ENCODE measurements at places on chromosomes 7 and 10.

- no peak for DNase-seq
Measured at GRCh38 chr7:158495216-158495615, 92.4 kb downstream of the PTPRN2 start.

DNA sequence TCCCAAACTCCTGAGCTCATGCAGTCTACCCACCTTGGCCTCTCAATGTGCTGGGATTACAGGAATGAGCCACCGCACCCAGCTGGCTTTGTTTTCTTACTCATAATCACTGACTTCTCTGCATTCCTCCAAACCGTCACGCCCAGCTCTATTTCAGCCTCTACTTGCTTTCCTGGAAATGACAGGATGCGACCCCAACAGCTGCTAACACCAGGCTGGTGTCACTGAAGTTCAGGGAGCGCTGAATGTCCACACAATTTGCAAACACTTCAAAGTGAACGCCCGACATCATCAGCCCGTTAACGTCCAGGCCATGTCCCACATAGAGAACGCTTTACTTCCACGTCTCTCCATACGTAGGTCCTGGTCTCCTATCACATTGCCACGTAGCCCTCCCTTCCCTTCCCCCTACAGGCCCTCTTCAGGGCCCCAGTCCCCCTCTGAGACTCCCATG is 12.8 kb upstream of the PROSER2 start:
- no peak for DNase-seq

DNA sequence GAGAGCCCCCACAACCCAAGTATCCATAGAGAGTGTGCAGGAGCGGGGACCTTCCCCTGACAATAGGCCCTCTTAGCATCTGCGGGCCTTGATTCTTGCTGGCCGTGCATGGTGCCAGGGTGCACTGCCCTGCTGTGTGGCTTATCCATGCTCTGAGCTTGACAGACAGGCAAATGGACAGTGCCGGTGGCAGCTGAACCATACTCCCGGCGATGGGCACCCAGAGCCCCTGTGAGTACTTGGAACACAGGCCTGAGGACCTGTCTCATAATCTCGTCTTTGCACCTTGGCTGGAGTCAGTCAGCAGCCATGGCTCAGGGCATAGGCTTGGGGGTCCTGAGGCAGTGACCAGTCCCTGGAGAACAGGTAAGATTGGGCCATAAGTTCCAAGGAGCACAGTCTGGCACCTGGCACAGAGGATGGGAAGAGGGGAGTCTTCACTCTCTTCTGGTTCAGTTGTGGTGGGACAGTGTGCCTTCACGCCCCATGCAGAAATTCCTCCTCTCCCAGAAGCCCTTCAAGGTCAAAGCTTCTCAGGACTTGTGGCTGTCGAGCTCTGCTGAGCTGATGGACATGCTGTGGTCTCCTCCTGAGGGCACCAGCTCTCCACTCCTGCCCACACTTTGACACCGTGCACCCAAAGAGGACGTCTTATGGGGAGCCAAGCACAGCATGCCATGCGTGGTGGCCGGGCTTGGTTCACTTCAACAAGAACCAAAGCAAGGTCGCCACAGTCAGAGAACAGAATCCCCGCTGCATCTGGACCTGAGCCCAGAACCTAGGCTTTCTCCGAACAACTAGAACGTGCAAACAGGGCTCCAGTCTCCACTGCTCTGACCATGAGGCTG is 59.4 kb upstream of the CAMK2B start:
- no peak for DNase-seq

- no peak for DNase-seq
Measured at GRCh38 chr10:26439406-26440087, 1.4 kb downstream of the APBB1IP start.

GRCh38 chr7:36653008-36653662 is 71.2 kb downstream of the AOAH start:
- no peak for DNase-seq

- no peak for DNase-seq
Measured at GRCh38 chr7:28297801-28298459, 114.4 kb upstream of the CREB5 start.

DNA sequence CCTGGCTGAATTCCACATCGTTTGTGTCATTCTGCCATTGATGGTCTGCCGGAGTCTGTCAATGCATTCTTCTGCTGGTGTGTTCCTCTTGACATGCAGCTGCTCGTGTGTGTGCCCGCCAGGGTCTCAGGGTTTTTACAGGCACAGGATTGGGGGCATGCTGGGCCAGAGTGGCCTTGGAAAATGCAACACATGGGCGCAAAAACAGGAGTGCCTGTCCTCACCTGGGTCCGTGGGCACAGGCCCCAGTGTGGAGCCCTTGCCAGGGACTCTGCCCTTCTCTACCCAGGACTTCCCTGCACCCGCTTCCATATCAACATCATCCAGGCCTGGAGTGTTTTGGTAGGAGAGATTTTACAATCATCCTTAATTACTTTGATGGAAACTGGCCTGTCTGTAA is 340.7 kb downstream of the KIF20B start:
- no peak for DNase-seq

- no peak for DNase-seq
Measured at GRCh38 chr7:135993950-135994349, 16.8 kb upstream of the MTPN start.

- no peak for DNase-seq
Measured at GRCh38 chr7:148545932-148546331, 44.6 kb upstream of the C7orf33 start.

- DNase-seq, result no peak
Measured at GRCh38 chr10:123970207-123970926, 78.8 kb upstream of the CPXM2 start.

- DNase-seq, result no peak
Measured at GRCh38 chr7:71625545-71625944, 493.6 kb downstream of the GALNT17 start.

GRCh38 chr7:27314111-27314510 is 71.5 kb downstream of the EVX1 start:
- DNase-seq, result no peak

DNA sequence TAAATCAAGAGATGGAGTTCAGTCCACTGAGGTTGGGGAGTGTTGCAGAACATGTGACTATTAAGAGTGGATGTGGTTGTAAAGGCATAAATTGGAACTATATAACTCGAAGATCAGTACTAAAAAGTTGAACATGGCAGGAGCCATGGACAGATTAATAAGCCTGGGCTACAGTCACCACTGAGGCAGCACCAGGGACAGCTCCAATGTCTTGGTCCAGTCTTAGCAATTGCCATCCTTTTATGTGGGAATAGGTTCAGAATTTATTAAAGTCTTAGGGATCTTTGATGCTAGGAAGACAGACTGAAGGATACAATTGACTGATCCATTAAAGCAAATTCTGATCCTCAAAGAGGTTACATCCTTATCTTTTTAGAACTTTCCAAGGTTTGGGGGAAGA is 156.6 kb downstream of the ADRA2A start:
- DNase-seq, result no peak

- DNase-seq, result no peak
Measured at GRCh38 chr10:60148266-60148840, 241.3 kb downstream of the ANK3 start.

- no peak for DNase-seq
Measured at GRCh38 chr7:158371856-158372255, 215.8 kb downstream of the PTPRN2 start.

DNA sequence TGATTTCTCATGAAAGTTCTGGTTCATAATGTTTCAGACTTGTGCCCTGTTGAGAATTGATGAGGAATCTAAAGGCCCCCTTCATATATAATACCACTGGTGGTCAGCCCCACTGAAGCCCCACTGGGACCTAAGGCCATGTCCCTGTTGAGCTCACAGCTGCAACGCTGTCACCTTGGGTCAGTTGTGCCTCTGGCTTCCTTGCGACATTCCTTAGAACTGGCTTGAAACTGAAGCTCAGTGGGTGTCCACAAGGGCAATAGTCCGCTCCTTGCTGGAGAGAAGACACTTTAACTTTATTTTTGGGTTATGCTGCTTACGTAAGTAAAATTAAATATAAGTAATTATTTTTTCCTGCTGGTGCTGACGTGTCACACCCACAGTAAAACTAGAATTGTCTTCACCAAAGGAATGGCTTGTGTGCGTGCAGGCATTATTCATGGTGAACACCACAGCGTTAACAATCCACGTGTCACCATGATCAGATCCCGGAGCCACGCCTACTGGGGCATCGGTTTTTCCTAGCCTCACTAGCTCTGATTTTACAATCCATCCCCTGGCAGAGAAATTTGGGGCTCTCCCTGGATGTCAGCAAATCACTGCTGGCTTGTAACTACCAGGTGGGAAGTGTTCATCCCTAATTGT is 66.5 kb downstream of the BICC1 start:
- no peak for DNase-seq

DNA sequence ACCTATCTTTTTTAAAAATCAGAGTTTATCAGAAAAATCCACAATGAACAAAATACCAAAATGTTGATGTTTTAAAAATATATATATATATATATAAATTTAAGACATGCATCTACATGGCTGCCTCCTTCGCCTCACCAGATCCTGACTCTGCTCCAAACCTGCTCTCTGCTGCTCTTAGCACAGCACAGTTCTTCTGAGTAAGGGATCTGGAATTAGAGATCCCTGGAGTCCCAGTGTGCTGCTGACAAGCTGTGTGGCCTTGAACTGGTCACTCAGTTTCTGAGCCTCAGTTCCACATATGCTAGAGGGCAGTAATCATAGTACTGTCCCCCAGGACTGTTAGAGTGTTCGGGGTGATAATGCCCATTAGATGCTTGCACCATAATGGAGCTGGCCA is 53.1 kb upstream of the AQP1 start:
- no peak for DNase-seq

- no peak for DNase-seq
Measured at GRCh38 chr10:129659508-129660268, 192.6 kb downstream of the MGMT start.

DNA sequence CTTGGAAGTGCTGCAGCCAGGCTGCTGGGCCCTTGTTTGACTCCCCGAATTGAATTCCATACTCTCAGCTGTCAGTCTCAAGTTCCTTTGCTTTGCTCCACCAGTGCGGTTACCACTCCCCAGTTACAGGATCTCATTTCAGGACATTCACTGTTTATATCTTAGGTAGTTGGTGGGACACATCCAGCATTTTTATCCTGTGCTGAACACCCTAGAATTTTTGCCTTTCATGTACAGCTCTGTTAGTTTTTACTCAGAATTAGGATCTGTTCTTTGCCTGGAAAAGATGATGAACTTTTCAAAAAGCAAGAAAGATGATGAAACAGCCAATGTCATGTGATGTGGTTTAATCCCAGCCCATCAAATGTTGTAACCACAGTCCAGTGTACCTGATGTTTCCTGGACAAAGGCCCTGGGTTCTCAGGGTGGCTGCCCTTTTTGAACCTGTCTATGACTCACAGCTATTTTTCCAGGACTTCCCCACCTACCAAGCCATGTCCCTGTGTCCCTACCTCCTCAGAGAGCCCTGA is 149.7 kb downstream of the NOC3L start:
- no peak for DNase-seq

DNA sequence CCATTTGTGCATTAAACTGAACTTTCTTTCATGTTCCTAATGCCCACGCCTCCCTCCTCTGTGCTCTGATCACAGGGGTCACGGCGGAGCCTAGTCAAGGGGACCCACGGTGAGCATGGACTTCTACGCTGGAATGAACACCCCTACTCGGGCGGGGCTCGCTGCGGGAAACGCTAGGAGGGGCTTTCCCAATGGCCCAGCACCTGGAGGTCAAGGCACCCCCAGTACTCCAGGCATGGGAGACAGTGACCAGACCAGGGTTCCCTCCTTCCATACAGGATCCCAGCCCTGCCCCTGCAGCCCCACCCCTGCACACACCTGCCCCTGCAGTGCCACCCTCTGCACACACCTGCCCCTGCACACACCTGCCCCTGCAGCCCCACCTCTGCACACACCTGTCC is 27.1 kb upstream of the NKX6-2 start:
- DNase-seq, result no peak

GRCh38 chr7:18320971-18321567 is 174.5 kb upstream of the HDAC9 start:
- no peak for DNase-seq

GRCh38 chr10:125144693-125145623 is 15.4 kb downstream of the CTBP2 start:
- DNase-seq, result no peak

DNA sequence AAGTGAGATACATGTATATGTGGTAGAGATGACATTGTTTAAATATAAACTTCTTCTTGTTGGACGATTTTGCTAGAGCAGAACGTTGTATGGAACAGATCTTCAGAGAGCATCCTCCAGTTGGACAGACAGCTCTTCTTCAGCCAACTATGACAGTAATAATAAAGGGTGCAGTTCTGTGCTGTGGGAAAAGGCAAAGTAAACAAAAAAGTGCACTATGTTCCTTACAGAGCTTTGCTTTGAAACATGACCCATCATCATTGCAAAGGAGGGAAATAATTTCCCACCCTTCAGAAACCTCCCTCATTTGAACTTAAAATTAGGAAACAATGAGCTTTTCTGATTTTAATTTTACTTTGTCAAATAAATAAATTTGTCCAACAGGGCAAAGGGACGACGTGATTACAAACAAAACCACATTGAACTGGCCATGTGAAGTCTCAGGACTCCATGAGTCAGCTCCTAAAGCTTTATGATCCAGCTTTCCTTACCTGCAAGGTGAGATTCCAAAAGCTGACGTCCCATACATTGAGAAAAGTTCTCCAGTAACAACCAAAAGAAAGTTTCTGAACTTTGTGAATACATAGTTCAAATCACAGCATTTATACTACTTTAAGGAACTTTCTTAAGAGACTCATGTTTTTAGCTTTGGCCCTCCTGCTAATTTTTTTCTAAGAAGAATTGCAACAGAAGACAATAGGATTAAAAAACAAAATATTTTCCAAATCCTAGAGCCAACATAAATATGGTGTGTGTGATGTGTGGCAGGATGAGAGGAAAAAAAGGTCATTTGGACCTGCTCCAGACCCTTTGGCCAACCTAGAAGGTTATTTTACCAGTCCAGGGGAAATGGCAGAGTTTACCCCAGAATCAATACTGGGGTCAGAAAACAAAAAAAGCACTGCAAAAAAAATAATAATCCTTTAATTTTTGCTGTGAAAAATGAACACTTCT is 565.4 kb upstream of the NRP1 start:
- DNase-seq, result no peak

DNA sequence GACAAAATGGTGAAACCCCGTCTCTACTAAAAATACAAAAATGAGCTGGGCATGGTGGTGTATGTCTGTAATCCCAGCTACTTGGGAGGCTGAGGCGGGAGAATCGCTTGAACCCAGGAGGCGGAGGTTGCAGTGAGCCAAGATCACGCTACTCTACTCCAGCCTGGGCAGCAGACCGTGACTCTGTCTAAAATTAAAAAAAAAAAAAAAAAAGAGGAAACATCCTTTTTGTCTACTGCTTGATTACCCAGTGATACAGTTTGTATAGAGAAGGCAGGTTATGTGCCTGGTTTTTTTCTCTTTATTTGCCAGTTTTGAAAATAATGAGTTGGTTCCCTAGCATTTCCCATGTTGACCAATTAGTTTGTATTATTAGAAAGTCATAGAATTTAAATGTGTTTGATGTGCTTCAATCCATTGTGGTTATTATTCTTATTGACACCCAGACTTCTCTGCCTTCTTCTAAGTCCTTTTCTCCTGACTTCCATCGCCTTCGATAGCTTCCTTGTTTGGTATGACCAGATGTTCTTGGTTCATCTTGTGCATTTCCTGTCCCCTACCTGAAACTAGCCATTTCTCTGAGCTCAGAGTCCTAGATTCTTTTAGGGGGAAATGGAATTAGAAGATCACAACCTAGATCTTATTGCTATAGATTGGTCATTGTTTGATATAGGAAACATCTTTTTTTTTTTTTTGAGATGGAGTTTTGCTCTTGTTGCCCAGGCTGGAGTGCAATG is 43.2 kb downstream of the VKORC1L1 start:
- no peak for DNase-seq

GRCh38 chr7:116614499-116615262 is 57.3 kb upstream of the MET start:
- DNase-seq, result no peak
